ENCODE measurements at places on chromosomes 1 and 21.

GRCh38 chr1:211610779-211611556, 32.0 kb upstream of the SLC30A1 start:
- peak; percentile 84 for DNase-seq

- DNase-seq = peak; percentile 28
These were observed 39.3 kb downstream of the TCP10L start for GRCh38 chr21:32545948-32546441.

DNA sequence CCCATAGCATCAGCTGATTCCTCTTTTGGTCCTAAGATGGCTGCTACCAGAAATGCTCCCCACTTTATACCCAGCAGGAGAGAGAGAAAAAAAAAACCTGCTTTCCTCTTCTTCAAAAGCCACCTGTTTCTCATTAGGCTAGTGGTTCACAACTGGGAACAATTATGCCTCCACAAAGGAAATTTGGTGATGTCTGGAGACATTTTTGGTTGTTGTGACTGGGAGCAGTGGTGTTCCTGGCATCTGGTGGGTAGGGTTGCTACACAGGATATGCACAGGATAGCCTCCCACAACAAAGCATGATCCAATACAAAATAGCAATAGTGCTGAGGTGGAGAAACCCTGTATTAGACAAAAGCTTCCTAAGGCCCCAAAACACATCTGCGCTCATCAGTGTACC, 38.5 kb upstream of the SGIP1 start:
- DNase-seq = peak; percentile 49

GRCh38 chr1:94734963-94735901, 84.9 kb upstream of the SLC44A3 start:
- peak; percentile 76 for DNase-seq

- no peak for DNase-seq
These were observed 4.1 kb downstream of the PRDM15 start for GRCh38 chr21:41875086-41875485.

GRCh38 chr21:15003463-15004135, 61.2 kb downstream of the NRIP1 start:
- no peak for DNase-seq

GRCh38 chr1:48285525-48285924, 63.0 kb downstream of the SLC5A9 start:
- no peak for DNase-seq

DNA sequence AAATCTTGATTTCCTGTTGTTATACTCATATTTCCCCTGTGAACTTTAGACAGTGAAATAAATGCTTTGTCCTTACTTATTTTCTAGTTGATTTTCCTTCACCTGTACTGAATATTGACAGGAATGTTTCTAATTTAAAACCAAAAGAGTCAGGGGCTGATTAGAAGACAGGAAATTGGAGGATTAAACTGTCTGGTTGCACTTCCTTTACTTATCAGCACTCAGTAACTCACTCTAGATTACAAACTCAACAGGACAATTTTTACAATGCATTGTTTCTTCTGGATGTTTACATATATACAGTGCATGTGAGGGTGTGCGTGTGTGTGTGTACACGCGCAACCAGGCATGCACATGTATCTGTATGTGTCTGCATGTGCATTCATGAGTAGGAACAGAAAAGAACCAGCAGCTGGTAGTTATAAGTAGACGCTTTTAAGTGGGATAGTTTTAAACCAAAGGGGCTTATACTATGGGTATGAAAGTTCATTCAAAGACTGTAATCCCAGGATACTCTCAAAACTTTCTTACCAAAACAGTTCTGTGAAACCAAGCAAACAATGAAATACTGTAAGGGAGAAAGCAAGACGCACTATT, 212.0 kb upstream of the NFIA start:
- no peak for DNase-seq

- DNase-seq = no peak
These were observed 34.5 kb upstream of the ATP2B4 start for GRCh38 chr1:203592156-203592555.

DNA sequence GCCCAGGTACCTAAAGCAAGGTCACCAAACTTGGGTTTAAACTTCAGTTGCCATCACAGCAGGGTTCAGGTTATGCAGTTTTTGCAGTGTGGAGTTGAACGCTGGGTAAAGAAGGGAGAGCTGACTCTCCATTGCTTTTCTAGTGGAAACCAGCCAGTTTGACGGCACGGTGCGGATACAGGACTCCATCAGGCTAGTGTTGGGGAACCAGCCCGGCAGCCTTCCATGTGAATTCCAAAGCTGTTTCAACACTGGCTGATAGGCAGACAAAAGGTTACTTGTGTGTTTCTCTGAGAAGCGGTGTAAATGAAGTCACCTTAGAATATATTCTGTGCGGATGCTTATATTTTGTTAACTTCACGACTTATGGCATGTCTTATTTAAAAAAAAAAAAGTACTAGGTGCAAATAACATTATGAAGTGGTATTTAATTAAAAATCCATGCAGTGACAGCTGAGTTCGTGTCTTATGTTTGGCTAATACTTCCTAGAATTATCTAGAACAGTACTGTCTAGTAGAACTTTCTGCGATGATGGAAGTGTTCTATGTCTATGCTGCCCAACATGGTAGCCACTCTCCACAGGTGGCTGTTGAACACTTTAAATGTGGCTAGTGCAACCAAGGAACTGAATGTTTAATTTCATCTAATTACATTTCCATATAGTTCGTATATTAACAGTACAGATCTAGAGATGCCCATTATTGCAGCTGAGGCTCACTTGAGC, 29.9 kb upstream of the RCAN3 start:
- no peak for DNase-seq

GRCh38 chr1:8388732-8389562, 71.0 kb downstream of the SLC45A1 start:
- no peak for DNase-seq

GRCh38 chr21:24955275-24955961, 651.9 kb downstream of the MRPL39 start:
- no peak for DNase-seq

DNA sequence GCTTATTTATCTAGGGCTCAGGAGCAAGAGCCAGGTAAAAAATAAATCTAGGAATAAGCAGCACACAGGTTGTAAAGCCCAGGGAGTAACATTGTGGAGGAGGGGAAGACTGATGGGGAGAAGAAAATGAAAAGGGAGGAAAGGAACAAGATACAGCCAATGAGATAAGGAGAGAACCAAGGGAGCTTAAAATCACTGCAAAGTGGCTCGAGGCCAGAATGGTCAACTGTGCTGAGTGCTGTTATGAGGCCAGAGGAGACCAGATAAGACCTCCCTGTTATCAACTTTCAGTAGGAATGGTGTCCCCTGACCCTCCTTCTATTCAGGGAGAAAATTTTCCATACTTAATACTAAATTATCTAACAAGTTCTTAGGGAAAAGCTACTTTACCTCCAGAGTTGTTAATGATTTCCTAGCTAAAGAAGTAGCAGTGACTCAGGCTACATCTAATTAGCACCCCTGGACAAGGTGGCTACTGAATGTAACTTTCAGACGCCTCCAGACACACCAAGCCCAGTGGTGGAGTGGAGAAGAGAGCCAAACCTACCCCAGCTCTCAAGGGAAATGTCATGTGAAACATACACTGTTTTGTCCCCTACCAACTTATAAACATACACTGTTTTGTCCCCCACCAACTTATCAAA, 25.5 kb downstream of the ENAH start:
- DNase-seq = no peak

- peak; percentile 13 for DNase-seq
These were observed 20.4 kb downstream of the SSX2IP start for GRCh38 chr1:84669831-84670230.

GRCh38 chr21:15054089-15054488, 10.7 kb downstream of the NRIP1 start:
- no peak for DNase-seq

GRCh38 chr1:38505944-38506343, 353.6 kb downstream of the RRAGC start:
- DNase-seq = no peak

GRCh38 chr1:29591601-29592260, 355.4 kb downstream of the PTPRU start:
- no peak for DNase-seq

DNA sequence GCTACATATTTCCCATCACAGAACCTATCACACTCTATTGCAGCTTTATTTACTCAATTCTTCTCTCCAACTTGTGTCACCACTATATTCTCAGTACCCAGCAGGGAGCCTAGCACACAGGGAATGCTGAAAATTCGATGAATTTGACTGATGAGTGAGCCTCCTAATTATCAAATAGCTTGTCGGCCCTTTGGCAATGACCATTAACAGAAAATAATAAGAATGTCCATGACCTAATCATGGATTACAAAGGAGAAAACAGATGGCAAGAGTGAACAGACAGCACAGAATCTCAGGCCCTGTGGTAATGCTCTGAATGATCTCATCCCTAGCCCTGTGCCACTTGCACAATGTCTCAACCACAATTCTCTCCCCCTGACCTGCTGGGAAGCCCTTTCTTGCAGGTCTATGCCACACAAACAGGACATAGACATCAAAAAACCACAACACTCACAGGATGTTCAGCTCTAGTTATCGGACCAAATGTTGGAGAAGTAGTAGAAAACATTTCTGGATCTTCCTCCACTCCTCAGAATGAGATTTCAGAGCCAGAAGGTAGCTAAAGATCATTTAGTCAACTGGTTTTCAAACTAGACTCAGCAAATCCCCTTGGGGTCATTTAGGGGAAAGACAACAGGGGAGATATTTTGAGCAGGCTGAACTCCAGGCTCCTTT, 68.4 kb downstream of the LUZP1 start:
- peak; percentile 84 for DNase-seq

GRCh38 chr1:15902882-15903281, 55.4 kb downstream of the SPEN start:
- DNase-seq = peak; percentile 53

GRCh38 chr1:95951371-95952102, 717.5 kb downstream of the RWDD3 start:
- no peak for DNase-seq

- peak; percentile 54 for DNase-seq
These were observed 33.9 kb downstream of the WDR4 start for GRCh38 chr21:42845296-42845965.

DNA sequence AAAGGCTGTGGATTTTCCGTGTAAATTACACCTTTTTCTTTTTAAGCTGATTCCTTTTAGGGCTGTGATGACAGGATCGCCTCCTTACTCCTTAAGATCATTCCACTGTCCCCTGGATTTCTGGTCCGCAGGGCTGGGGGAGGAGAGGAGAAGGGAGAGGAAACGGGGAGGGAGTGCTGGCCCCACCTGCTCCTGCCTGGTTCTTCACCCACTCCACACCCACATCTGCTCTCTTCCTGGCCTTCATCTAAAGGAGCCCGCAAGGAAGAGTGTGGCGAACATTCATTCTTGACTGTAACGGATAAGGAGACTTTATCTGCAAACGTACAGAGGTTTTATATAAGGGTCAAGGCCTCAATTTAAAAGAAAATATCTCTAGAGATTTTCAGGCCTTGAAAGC, 242.0 kb downstream of the RHOU start:
- no peak for DNase-seq

- DNase-seq = peak; percentile 5
These were observed 161.6 kb upstream of the RAB4A start for GRCh38 chr1:229109320-229109761.
